ENCODE measurements at places on chromosomes 12 and 14.

GRCh38 chr12:121770388-121770787 is 23.1 kb downstream of the RHOF start:
- no peak for DNase-seq

DNA sequence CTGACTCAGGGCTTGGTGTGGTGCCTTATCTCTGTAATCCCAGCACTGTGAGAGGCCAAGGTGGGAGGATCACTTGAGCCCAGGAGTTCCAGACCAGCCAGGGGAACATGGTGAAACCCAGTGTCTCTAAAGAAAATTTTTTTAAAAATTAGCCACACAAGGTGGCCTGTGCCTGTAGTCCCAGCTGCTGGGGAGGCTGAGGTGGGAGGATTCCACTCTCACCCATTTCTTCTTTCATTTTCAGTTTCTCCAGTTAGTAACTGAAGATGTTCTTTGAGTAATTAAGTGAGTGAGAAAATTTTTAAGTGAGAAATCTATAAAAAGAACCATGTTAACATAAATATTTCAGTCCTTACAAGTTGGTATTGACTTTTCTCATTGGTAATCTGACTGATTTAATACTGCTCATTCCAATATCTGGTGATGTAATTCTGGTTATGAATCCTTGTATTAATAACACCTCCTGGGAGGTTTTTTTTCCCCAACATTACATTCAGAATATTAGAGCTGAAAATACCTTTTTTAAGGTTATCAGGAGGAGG is 6.1 kb downstream of the METTL3 start:
- DNase-seq, result no peak

GRCh38 chr12:59834659-59835474 is 239.0 kb downstream of the SLC16A7 start:
- no peak for DNase-seq

DNA sequence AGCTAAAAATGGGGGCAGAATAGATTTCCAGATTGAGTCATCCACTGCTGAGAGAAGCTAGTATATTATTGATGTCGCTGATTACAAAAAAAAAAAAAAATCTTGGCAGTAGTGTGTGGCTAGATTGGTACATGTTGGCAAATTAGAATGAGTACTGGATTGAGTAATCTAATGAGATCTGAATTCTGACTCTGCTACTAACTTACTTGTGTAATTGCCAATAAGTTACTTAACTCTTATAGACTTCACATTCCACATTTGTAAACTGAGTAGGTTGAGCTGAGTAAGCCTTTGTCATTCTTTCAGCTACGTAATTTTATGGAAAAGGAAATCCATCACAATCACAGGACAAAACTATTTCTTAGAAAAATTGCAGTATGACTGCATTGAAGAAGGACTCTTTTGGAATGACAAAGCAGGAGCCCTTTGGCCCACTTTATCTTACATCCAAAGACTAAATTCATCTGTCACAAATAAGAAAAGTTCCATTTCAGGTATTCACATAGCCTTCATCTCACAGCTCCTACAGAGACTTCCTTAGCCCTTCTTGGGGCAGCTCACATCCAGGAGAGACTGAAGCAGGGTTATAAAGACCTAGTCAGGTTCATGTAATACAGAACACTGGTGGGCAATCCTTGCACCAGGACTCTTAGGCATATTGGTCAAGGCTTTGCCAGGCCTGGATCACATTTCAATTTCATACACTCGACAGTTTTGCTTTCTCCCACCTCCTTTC is 197.3 kb upstream of the CPNE8 start:
- DNase-seq, result no peak

DNA sequence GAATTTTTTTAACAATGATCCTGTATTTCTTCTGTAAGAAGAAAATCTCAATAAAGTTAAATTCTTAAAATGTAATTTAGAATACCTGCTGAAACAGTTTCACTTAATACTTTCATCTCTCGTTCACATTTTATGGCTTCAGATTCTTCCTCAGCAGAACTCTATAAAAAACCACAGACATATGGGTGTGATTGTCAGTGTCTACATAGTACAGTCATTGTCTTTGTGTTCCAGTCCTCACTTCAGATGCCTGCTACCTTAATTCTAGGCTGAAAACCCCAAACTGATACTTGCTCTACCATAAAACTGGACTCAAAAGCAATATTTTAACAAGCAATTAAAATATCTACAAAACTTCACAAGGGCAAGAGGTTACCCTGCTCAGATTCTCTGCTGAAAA is 71.8 kb downstream of the DNAI7 start:
- no peak for DNase-seq

GRCh38 chr12:22796941-22797630 is 172.1 kb downstream of the ETNK1 start:
- DNase-seq, result no peak

GRCh38 chr12:76623931-76624330 is 64.4 kb upstream of the OSBPL8 start:
- no peak for DNase-seq

DNA sequence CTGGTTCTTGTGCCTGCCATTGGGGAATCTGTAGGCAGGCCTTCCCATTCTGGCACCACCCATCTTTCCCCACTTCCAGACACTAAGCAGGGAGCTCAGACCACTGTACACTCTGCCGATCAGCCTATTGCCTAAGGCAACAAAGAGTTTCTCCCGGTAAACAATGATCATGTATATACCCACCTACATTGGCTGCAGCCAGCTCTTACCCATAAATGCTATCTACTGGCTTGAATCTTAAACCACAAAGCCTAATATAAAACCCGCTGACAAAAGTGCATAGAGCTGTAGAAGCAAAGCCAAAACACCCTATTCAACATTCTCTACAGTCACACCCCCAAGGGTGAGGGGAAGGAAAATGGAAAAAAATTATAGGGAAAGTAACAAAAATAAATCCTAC is 20.8 kb upstream of the GLIPR1 start:
- no peak for DNase-seq

DNA sequence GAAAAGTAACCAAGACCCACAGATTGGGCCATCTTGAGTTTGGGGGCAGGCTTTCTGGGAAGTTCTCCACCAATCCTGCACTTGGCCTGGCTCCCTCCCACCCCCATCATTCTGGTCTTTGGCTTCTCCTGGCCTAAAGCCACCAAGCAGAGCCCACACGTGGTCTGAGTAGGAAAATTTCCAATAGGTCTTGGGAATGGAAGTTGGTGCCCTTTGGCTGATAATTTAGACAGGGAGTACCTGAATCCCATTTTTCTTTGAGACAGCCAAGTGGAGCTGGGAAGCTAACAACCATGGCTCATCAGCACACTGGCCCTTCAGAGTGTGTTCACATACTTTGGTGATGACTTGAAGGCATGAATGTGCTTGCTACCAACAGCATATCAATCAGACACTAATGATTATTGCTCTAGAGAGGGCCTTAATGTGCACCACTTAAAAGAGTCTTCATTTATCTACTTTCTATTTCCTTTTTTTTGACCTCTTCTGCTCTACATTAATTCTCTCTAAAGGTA is 156.0 kb downstream of the EGLN3 start:
- DNase-seq, result no peak

DNA sequence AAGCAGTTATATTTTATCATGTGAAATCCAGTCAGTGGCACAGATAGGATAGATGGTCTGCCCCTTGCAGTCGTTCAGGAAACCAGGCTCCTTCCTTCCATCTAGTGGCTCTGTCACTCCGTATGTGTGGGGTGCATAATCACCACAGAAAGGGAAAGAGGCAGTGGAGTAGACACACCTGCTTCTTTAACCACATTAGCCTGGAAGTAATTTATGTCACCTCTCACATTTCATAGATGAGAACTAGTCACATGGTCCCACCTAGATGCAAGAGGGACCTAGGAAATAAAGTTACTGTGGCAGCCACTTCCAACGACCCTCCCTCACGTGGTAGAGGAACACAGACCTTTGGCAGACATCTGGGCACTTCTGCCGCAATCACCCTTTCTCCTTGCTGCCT is 14.2 kb upstream of the RNU6-8 start:
- DNase-seq, result no peak

DNA sequence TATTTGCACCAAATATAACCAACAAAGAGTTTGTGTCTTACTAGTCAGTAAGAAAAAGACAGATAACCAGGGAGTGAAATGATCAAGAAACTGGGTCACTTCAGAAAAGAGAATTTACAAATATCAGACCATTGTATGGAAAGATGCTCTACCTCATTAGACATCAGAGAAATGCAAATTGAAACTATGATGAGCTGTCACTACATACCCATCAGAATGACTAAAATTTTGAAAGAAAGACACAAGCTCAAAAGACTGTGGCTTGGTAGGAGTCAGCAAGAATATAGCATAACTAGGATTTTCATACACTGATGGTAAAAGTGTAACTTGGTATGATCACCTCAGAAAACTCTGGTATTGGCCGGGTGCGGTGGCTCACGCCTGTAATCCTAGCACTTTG is 247.2 kb downstream of the BMP4 start:
- DNase-seq, result no peak

DNA sequence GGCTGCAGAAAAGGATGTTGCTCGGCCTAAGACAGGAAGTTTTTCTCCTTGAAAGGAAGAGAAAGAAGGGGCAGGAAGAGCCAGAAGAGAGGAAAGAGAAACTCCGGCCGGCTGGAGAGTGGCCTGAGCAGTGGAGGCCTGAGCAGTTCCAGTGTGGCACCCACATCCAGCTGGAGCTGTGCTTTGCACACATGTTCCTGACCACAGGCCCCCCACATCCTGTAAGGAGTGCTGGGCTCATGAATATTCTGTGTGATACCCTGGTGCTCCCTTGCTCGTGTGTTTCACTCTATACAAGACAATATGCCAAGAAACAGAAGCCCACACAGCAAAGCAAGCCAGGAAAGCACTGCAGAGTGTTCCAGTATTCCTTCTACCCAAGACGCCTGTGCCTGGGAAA is 27.1 kb downstream of the POLE start:
- no peak for DNase-seq

DNA sequence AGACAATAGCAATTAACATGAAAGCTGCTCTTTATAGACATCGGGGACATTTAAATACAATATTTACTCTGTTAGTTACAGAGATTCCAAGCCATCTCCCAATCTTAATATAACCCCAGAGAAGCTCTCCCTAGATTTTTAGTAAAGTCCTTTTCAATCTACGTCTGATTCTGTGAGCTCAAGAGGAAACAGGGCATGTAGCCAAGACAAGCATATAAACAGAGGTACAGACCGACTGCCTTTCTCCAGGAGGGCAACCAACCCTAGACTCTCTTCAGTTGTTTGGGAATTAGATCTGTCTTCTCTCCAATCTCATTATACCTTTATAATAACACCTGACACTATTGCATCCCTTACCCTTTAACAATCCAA is 57.4 kb downstream of the TMTC1 start:
- no peak for DNase-seq

GRCh38 chr14:101075801-101076413 is 172.4 kb upstream of the RTL1 start:
- no peak for DNase-seq

- DNase-seq, result no peak
Measured at GRCh38 chr12:30806989-30807694, 52.4 kb upstream of the CAPRIN2 start.

- DNase-seq, result no peak
Measured at GRCh38 chr12:124868252-124869058, 4.8 kb upstream of the SCARB1 start.

GRCh38 chr14:77158882-77159255 is 17.3 kb upstream of the ZDHHC22 start:
- DNase-seq, result no peak

DNA sequence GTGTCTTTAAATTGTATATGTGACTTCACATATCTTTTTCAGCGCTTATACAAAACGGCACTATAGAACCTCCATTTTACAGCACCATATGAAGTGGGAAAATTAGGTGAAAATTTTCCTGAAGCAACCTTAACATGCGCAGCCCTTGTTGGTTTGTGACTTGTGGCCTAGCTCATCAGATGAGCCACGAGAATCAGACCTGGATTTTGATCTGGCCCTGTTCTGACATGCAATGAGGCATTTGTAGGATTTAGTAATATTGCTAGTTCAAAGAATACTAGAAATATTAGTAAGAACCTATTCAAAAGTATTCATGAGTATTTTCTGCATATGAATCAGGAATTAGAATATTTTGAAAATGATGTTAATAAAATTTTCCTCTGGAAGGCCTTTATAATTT is 2.9 kb downstream of the CDKN1B start:
- no peak for DNase-seq

- DNase-seq, result no peak
Measured at GRCh38 chr14:103318750-103319419, 15.2 kb upstream of the EIF5 start.

GRCh38 chr12:24049101-24049500 is 99.6 kb upstream of the SOX5 start:
- no peak for DNase-seq

GRCh38 chr14:99684410-99684934 is 374 bp downstream of the CYP46A1 start:
- DNase-seq, result no peak

- no peak for DNase-seq
Measured at GRCh38 chr14:105328678-105329390, 14.3 kb downstream of the PACS2 start.

- DNase-seq, result peak; percentile 81
Measured at GRCh38 chr12:120583478-120584030, 2.4 kb upstream of the POP5 start.

DNA sequence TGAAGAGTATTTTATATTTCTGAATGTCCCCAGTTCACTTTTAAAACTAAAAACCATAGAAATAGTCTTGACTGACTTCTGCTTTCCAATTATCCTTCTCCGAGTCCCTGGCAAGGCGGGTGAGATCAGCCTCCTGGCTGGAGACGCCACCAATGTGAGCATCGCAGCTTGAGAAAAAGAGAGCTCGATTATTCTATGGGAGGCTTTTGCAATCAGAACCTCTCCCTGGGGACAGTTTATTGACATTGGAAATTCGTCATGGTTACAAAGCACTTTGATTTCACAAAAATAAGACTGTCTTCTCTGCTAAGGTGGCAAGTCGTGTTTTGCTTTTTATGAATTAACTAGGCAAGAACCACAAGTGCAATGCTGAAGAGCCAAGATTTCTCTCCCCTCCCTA is 23.6 kb upstream of the GPHB5 start:
- DNase-seq, result no peak

GRCh38 chr12:126874427-126875026 is 1392.4 kb upstream of the TMEM132C start:
- peak; percentile 7 for DNase-seq

DNA sequence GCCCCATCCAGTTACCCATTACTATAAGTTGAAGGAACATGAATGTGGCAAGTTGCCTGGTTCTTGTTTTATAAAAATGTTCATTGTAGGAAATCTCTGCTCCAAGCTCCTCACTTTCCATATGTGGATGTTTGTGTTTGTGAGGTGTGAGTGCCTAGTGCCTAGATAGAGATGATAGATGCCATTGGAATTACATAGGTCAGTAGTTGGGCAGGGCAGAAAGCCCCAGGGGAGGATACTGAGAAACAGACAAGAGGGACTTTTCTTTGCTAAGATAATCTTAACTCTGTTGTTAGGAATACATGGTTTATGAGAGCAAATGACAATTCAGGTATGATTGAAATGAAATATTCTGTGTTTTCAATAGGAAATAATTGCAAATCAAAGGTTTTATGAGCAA is 226.3 kb upstream of the GRIP1 start:
- no peak for DNase-seq
